Smooth muscle cell of trachea (primary cell): ENCODE measurements at places on chromosomes 11 and 22. TPM values are rescaled to one million over a fixed set of nuclear protein-coding genes. Genes with fewer than 3 reads are reported as not detected.

Gene HEPACAM
- total RNA-seq, result not detected in 2 replicates

Gene BTBD18
- total RNA-seq, result not detected in 2 replicates

Gene GSC2
- not detected in 2 replicates for total RNA-seq

Gene TRIM48
- total RNA-seq, result not detected in 2 replicates

Gene DEFB131B
- total RNA-seq, result not detected in 2 replicates

Gene MMP8
- under 0.01 and 0.33 TPM in 2 replicates for total RNA-seq

Gene TNNT3
- total RNA-seq, result 0.50 TPM in 1 of 2 replicates, not detected in the other

Gene MLC1
- under 0.01 TPM in 1 of 2 replicates, not detected in the other for total RNA-seq

Gene SUSD2
- total RNA-seq, result 2.6 and 7.4 TPM in 2 replicates

Gene ZNF215
- 2.3 and 6.5 TPM in 2 replicates for total RNA-seq
